Activated naive CD8-positive, alpha-beta T cell treated with anti-CD3 and anti-CD28 coated beads for 36 hours (primary cell): ENCODE measurements at places on chromosomes 1 and 21.

- DNase-seq: no peak
- H3K4me1 ChIP-seq: peaks cover 14% of the 10 kb centered on the region
- no peak overlapping the region for H3K4me3 ChIP-seq
- H3K36me3 ChIP-seq: no peaks in the 10 kb centered on the region
Measured at GRCh38 chr1:234862360-234862943, 252.5 kb upstream of the IRF2BP2 start.

- H3K36me3 ChIP-seq: no peaks in the 10 kb centered on the region
- H3K4me1 ChIP-seq: no peaks in the 10 kb centered on the region
- DNase-seq: no peak
- no peak overlapping the region for H3K27ac ChIP-seq
Measured at GRCh38 chr1:236363237-236363636, 30.8 kb upstream of the EDARADD start.

DNA sequence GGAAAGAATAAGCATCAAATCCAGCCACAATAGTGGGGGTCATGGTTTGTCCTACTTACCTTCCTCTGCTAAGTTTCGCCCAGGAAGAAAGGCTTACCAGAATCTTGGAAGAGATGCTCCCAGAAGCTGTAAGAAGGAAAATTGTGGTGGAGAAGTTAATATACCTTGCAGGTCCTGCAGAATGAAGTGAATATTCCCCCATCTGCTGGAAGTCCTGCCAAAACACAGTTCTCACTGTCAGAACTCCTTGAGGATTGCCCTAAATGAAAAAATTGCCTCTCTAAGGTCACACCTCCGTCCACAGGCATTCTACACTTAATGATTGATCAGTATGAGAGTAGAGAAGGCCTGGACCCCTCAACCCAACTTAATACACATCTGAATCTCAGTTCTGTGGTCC lies 78.4 kb upstream of the RGS21 start:
- no peak overlapping the region for H3K27ac ChIP-seq
- no peak for DNase-seq
- no peaks in the 10 kb centered on the region for H3K36me3 ChIP-seq
- H3K4me3 ChIP-seq: no peak overlapping the region

GRCh38 chr1:27285274-27285660 lies 36.7 kb upstream of the TMEM222 start:
- no peaks in the 10 kb centered on the region for H3K36me3 ChIP-seq
- peaks cover 11% of the 10 kb centered on the region for H3K4me1 ChIP-seq
- no peak for DNase-seq
- H3K27me3 ChIP-seq: no peaks in the 10 kb centered on the region
- H3K4me3 ChIP-seq: no peak overlapping the region

DNA sequence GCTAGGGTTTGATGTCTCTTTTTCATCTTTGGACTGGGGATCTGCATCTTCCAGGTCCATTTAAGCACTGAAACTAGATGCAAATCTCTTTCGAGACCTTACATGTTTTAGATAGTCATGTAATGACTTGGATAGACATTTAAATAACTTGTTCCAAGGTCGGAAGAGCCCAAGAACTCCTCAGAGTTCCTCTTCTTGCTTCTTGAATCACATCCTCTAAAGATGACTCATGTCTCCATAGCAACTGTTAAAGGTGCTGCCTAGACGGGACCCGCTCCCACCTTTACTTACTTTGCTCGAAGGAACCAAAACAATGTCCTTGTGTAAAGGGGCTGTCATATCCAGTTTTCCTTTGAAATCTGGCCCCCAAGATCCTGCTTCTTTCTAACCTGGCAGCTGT lies 130.0 kb downstream of the EDEM3 start:
- DNase-seq: no peak
- H3K27ac ChIP-seq: no peak overlapping the region
- no peaks in the 10 kb centered on the region for H3K27me3 ChIP-seq

DNA sequence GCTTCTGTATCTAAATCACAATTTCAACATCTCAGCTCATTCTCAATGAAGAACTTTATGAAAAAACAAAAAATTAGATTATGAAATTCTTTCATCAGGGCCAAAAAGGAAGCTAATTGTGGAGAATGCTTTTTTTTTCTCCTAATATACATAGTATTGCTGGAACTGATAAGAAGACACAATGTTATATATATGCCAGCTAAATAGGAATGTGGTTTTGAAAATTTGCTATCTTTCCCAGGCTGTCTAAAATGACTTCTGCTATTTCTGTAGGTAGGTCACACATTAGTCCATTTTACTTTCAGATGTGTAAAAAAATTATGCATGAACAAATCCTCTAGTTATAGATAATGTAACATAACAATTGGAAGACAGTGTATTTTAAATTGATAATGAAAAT lies 732.9 kb downstream of the RWDD3 start:
- H3K4me1 ChIP-seq: no peaks in the 10 kb centered on the region
- H3K27me3 ChIP-seq: no peaks in the 10 kb centered on the region
- H3K4me3 ChIP-seq: no peak overlapping the region
- H3K36me3 ChIP-seq: no peaks in the 10 kb centered on the region
- no peak overlapping the region for H3K27ac ChIP-seq

GRCh38 chr1:30159015-30159414 lies 564.4 kb downstream of the MATN1 start:
- H3K36me3 ChIP-seq: no peaks in the 10 kb centered on the region
- no peak for DNase-seq
- no peak overlapping the region for H3K4me3 ChIP-seq
- H3K27me3 ChIP-seq: peaks cover 15% of the 10 kb centered on the region
- H3K27ac ChIP-seq: no peak overlapping the region

DNA sequence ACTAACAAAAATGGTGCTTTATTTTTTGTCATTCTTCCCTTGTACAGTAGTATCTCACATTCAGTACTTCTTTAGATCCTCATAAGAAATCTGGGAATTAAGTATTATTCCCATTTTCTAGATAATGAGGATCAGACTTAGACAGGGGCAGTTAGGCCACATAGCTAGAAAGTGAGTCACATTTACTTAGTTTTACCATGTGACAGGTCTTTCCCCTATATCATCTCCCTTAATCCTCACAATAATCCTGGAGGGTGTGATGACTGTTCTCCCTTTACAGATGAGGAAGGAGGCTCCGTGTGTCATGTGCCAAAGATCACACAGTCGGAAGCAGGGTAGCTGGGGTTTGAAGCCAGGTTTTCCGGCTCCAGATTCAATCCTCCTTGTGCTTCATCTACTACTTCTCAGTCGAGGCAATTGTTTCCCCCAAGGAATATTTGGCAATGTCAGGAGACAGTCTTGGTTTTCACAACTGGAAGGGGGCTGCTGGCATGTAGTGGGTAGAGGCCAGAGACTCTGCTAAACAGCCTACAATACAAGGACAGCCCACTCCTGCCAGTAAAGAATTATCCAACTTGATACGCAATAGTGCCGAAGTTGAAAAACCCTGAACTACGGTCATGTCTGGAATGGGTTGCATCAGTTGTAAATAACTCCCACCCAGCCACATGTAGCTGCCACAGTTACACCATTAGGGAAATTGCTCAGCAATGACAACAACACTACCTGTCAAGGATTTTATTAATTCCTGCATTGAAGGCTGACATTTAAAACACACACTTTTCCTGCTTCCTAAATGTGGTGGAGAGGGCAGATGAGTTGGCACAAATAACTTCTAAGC lies 54.5 kb downstream of the C8B start:
- H3K4me1 ChIP-seq: no peaks in the 10 kb centered on the region
- H3K4me3 ChIP-seq: no peak overlapping the region
- H3K36me3 ChIP-seq: no peaks in the 10 kb centered on the region
- H3K27ac ChIP-seq: no peak overlapping the region

DNA sequence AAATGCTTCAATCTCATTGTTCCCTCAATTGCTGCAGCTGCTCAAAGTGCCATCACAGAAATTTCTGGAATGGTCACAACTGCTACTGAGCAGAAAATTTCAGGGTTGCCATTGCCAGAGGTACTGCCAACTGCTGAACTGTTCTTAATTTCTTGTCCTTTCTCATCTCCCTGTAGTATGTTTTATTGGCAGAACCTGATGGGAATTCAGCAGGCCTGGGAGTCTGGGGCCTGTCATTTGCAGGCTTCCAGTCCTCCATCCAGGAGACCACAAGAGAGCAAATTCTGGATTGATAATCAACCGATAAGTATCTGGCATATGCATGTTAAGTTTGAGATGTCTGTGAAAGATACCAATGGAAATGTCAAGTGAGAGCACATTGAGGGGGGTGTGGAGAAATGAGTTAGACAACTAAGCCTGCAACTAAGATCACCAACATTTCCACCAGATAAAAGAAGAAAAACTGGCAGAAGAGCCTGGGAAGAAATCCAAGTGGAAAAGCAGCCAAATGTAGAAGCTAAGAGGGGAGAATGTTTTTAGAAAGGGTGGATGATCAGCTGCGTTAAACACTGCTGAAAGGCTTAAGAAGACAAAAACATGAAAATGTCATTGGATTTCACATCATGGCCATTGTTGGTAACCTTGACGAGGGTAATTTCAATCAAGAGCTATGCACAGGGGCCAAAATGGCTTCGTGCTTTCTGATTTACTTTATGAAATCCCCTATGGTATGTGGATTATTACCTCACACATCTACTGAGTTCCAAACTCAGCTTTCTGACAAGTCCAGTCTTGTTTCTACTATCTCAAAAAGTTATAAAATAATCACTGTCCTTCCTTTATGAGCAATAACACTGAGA lies 648.1 kb downstream of the PLPP3 start:
- no peaks in the 10 kb centered on the region for H3K4me1 ChIP-seq
- no peak for DNase-seq
- no peaks in the 10 kb centered on the region for H3K36me3 ChIP-seq
- H3K4me3 ChIP-seq: no peak overlapping the region

GRCh38 chr1:6218375-6219164 lies 12.7 kb downstream of the RNF207 start:
- peaks cover 14% of the 10 kb centered on the region for H3K27me3 ChIP-seq
- no peak for DNase-seq
- no peaks in the 10 kb centered on the region for H3K4me1 ChIP-seq
- no peak overlapping the region for H3K27ac ChIP-seq
- H3K4me3 ChIP-seq: no peak overlapping the region

- peak within 1 kb of the TSS; percentile 86 for H3K27ac ChIP-seq
- H3K4me3 ChIP-seq: peak within 1 kb of the TSS; percentile 86
- peaks cover 1% of the 10 kb centered on the region for H3K36me3 ChIP-seq
Measured at GRCh38 chr1:52141513-52142219, at the start of gene ZFYVE9. TSS of gene ZFYVE9 (plus strand) at chr1:52142089. CDS start at chr1:52233207, 91,118 bp downstream.

DNA sequence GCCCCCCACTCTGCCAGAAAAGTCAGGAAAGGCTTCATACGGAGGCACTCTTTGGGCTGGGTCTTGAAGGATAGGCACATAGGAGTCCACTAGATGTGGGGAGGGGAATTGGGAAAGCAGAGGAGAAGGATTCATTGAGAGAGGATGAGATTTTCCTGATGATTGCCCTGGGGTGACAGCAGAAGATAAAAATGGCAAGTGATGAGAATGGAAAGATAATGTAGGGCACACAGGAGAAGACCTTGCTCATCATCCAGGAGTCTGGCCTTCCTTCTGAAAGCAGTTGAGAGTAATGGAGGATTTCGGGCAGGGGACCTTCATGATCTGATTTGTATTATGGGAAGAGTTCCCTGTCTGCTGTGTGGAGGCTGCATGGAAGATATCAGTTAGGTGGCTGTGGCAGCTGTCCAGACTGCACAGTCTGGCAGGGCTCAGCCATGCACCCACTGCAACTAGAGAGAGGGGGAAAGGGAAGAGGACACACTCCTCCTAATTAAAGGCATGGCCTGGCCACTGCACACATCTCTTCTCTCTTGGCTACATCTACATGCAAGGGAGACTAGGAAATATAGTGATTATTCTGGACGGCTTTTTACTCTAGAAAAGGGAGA lies 9.6 kb upstream of the FABP3 start:
- H3K27ac ChIP-seq: no peak overlapping the region
- DNase-seq: no peak
- H3K4me1 ChIP-seq: no peaks in the 10 kb centered on the region
- H3K27me3 ChIP-seq: peaks cover 35% of the 10 kb centered on the region
- H3K4me3 ChIP-seq: no peak overlapping the region

- no peak overlapping the region for H3K27ac ChIP-seq
- no peaks in the 10 kb centered on the region for H3K36me3 ChIP-seq
- no peak for DNase-seq
- H3K4me3 ChIP-seq: no peak overlapping the region
- H3K27me3 ChIP-seq: no peaks in the 10 kb centered on the region
Measured at GRCh38 chr1:61462628-61463027, 262.3 kb downstream of the TM2D1 start.

GRCh38 chr1:204414016-204414415 lies 2.4 kb upstream of the PPP1R15B start:
- H3K4me3 ChIP-seq: no peak overlapping the region
- no peaks in the 10 kb centered on the region for H3K27me3 ChIP-seq
- H3K4me1 ChIP-seq: peaks cover 29% of the 10 kb centered on the region
- H3K27ac ChIP-seq: no peak overlapping the region
- H3K36me3 ChIP-seq: peaks cover 28% of the 10 kb centered on the region

GRCh38 chr1:95407131-95407885 lies 173.3 kb downstream of the RWDD3 start:
- no peaks in the 10 kb centered on the region for H3K36me3 ChIP-seq
- H3K4me1 ChIP-seq: no peaks in the 10 kb centered on the region
- no peak for DNase-seq
- H3K27ac ChIP-seq: no peak overlapping the region

DNA sequence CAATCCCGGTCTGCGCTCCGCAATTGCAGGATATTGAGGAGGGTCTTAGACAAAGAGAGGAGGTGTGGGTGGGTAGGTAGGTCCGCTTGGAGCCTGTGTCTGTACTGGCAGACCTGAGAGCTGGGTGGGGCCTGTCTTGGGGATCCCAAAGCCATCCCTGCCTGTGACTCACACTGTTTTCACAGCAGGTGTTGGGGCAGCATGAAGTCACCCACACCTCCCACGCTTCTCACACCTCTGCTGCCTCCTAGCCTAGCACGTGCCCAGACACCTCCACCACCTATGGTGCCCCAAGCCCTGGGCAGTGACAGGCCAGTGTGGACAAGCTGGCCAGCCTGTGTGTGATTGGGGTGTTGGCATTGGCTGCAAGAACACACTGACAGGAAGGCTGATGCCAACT lies 65.7 kb upstream of the ECE1 start:
- H3K4me3 ChIP-seq: no peak overlapping the region
- peak; percentile 17 for DNase-seq
- no peak overlapping the region for H3K27ac ChIP-seq
- no peaks in the 10 kb centered on the region for H3K4me1 ChIP-seq
- H3K27me3 ChIP-seq: no peaks in the 10 kb centered on the region

- H3K4me3 ChIP-seq: no peak overlapping the region
- H3K36me3 ChIP-seq: no peaks in the 10 kb centered on the region
- no peak for DNase-seq
- H3K27me3 ChIP-seq: peaks cover 3% of the 10 kb centered on the region
- H3K4me1 ChIP-seq: no peaks in the 10 kb centered on the region
- no peak overlapping the region for H3K27ac ChIP-seq
Measured at GRCh38 chr1:50060279-50060678, 36.5 kb upstream of the AGBL4 start.

GRCh38 chr1:161285113-161285512 lies 24.7 kb downstream of the MPZ start:
- H3K4me1 ChIP-seq: no peaks in the 10 kb centered on the region
- no peak for DNase-seq
- H3K36me3 ChIP-seq: no peaks in the 10 kb centered on the region
- no peak overlapping the region for H3K27ac ChIP-seq
- H3K4me3 ChIP-seq: no peak overlapping the region
- no peaks in the 10 kb centered on the region for H3K27me3 ChIP-seq
